ENCODE measurements at places on chromosomes 4 and X. TPM values are rescaled to one million over a fixed set of nuclear protein-coding genes. Genes with fewer than 3 reads are reported as not detected.

- no peak for DNase-seq
- H3K27ac ChIP-seq: no peak overlapping the region
- peaks cover 3% of the 10 kb centered on the region for H3K4me1 ChIP-seq
- H3K4me3 ChIP-seq: no peak overlapping the region
- no peaks in the 10 kb centered on the region for H3K36me3 ChIP-seq
These were observed 46.6 kb downstream of the AFM start for GRCh38 chr4:73528171-73528570.

- peaks cover 2% of the 10 kb centered on the region for H3K36me3 ChIP-seq
- H3K4me3 ChIP-seq: no peak overlapping the region
- no peaks in the 10 kb centered on the region for H3K4me1 ChIP-seq
- H3K27me3 ChIP-seq: no peaks in the 10 kb centered on the region
These were observed 529.2 kb downstream of the RAPGEF2 start for GRCh38 chr4:159632031-159632430.

DNA sequence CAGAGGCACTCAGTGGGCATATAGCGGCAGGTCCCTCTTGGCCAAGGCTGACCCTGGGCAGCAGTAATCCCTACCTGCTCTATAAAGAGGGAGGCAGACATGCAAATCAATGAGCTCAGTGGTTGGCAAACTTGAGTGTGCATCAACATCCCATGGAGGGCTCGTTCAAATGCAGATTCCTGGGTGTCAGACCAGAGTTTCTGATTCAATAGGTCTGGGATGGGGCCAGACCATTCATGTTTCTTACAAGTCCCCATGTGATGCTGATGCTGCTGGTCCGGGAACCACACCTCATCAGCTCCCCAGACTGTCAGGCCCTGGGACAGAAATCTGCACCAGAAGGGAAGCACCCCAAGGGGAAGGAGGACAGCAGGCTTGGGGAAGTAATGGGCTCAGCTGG lies 38.9 kb upstream of the HMGB3 start:
- H3K27me3 ChIP-seq: no peaks in the 10 kb centered on the region
- no peak overlapping the region for H3K4me3 ChIP-seq
- H3K36me3 ChIP-seq: no peaks in the 10 kb centered on the region
- no peak for DNase-seq
- H3K4me1 ChIP-seq: no peaks in the 10 kb centered on the region

DNA sequence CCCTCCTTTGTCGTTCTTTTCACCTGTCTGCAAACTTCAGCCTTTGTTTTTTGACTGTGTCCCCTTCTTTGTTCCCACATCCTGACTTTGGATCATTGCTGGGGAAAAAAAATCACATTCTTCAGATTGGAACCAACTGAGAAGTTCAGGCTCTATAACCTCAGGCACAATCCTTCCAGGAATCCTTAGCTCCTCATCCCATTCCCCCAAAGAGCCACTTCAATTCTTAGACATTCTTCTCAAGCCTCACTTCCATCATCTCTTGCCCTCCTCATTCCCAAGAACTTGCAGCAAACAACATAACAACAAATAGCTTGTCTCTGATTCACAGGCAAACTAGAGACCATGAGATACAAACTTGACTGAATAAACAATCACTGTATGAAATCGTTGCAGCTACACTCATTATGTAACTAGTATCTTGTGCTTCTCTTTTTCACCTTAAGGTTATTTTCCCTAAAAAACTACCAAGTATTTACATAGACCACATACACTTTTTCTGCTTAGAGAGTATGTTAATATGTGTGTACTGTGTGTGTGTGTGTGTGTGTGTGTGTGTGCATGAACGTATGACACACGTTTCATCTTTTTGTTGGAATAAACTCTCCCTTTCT lies 26.4 kb upstream of the PGM2 start:
- H3K27me3 ChIP-seq: no peaks in the 10 kb centered on the region
- no peak for DNase-seq
- H3K27ac ChIP-seq: peak overlapping the region; percentile 17
- no peak overlapping the region for H3K4me3 ChIP-seq

GRCh38 chr4:110926841-110927400 lies 304.0 kb upstream of the PITX2 start:
- H3K4me1 ChIP-seq: no peaks in the 10 kb centered on the region
- DNase-seq: no peak
- H3K27ac ChIP-seq: no peak overlapping the region
- no peak overlapping the region for H3K4me3 ChIP-seq
- H3K36me3 ChIP-seq: no peaks in the 10 kb centered on the region

DNA sequence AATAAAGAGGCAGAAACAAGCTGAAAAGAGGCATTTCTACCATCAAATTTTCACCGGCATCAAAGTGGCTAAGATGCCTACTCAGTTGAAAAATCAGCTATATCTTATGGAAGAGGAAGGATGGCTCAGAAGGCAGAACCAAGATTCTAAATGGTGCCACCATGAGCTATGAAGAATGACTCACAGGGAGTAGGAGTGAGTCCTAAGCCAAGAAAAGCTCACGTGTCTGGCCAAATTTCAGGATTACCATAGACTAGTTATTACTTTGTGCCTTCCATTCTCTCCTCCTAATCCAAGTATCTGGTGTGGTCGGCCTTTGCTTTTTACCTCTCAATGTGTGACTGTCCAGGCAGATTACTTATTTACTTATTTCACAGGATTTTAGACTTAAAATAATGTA lies 54.8 kb downstream of the BMP3 start:
- DNase-seq: no peak
- H3K27ac ChIP-seq: no peak overlapping the region
- no peaks in the 10 kb centered on the region for H3K27me3 ChIP-seq
- no peak overlapping the region for H3K4me3 ChIP-seq
- no peaks in the 10 kb centered on the region for H3K4me1 ChIP-seq

Gene CXCL1
- not detected for total RNA-seq
